ENCODE measurements at places on chromosomes 3 and 15.
A peak's percentile ranks its signal among the peaks of the same experiment; 100 is the strongest.

DNA sequence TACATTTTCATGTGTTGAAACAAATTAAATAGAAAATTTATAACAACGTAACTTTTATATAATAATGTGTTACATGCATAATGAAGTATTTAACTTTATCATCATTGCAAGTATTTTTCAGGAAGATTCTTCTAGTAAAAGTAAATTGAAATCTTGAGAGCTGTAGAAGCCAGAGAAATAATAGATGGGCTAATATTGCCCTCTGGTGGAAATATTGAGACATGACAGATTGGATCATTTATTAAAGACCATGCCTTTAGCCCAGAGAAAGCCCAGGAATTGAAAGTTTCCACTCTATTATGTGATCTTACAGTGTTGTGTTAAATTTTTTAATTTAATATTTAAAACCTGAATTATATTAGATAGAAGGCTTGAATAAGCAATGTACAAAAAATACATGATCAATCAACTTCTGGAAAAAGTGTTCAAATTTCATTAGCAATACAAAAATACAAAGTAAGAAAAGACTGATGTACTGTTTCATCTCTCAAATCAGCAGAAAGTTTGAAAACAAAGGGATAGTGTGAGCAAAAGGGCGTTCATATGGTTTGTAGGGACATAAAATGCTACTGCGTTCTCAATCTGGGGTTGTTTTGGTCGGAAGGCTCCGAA, 52.7 kb upstream of the SPTSSB start:
- peak; percentile 51 for DNase-seq

- no peak for DNase-seq
Measured at GRCh38 chr3:53646723-53647122, 152.3 kb downstream of the CACNA1D start.

DNA sequence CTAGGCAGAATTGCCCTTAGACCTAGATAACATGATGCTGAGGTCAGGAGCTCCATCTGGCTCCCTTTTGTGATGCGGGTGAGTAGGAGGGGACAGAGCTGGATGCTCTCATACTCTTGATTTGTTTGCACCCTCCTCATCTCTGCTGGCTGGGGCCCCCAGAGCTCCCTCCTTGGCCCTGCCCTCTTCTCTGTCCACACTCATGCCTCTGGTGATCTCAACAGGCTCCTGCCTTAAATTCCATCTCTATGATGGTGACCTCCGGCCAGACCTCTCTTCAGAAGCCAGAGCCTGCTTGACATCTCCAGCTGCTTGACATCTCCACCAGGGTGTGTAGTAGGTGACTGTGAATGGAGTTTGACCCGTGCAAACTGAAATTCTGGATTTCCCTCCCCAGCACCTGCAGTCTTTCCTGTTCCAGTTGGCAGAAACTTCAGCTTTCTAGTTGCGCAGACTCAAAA, 4.3 kb upstream of the FGD5 start:
- DNase-seq, result no peak

GRCh38 chr15:73338606-73339374, 30.0 kb downstream of the HCN4 start:
- no peak for DNase-seq

- DNase-seq, result no peak
Measured at GRCh38 chr3:52318186-52318816, 2.2 kb downstream of the DNAH1 start.

DNA sequence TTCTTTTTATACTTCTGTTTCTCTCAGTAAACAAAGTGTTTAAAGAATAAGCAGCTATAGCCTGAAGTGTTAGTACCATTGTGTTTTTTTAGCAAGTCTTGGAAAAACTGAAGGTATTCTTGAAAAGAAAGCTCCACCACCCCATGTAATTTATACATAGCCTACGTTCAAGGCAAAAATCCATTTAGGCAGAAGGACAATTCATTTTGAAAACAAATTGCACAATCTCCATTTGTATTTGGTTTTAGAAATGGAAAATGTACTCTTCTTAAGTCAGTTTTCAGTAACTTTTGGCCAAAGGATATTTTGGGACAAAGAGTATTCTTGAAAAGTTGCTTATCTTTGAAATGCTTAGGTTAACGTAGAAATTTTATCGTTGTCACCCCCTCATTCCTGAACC, 34.5 kb downstream of the PTPRG start:
- no peak for DNase-seq

- DNase-seq, result no peak
Measured at GRCh38 chr15:70051948-70052633, 45.6 kb downstream of the TLE3 start.

DNA sequence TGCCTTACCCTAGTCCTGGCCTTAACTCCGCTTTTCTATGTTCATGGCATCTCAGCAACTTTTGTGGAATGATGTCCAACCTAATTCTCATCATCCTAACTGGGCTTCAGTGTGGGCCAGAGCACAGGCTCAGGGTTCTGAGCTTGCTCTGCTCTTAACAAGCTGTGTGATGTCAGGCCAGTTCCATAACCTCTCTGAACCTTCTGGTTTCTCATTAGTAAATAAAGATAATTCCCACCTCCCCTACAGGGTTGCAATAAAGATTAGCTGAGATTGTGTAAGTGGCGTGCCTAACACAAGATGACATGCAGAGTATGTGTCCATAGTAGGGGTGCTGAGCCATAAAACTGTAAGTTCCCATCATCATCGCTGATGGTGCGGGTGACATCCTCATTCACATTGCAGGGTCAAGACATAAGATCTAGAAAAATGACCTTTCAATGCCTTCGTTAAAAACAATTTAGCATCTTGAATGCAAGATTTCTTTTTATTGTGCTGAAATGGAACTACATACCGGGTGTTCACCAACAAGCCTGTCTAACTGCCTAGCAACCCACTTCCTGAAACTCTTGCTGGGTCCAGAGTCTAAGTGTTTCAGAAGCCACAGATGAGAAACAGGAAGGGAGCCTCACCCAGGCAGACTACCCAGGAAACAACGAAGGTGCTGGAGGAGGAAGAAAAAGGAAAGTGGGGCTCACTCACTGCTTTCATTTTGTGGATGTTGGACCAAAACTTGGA, 36.2 kb downstream of the CDCP1 start:
- no peak for DNase-seq

DNA sequence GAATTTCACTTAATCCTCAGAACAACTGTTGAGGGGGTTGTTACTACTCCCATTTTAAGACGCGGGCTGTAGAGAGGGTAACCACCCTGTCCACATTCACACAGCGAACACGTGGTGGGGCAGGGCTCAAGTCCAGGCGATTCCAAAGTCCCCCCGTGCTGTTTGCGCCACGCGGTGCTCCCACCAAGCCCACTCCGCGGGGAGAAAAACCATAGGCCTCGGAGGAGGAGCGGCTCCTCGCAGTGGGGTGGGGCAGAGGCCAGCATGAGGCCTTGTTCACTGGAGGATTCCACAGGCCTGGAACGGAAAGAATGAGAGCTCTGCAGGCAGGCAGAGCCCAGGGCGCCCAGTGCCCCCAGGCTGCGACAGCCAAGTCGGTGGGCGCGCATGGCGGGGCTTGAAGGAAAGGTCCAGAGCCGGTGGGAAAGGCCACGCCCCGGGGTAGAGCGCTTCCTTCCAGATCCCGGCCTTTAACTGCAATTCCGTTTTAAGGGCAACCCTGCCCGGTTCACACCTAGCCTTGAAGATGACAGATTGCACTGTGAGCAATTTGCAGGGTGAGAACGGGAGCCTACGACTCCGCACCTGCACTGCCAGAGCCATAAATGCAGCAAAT, 161.8 kb upstream of the TBL1XR1 start:
- peak; percentile 93 for DNase-seq
